ENCODE measurements at places on chromosomes 5 and 9.

GRCh38 chr5:116365006-116365496, 209.6 kb downstream of the SEMA6A start:
- no peak for DNase-seq

- DNase-seq = no peak
These were observed 134.4 kb downstream of the BARX1 start for GRCh38 chr9:93820667-93821306.

GRCh38 chr9:84327184-84327583, 13.4 kb downstream of the SLC28A3 start:
- DNase-seq = no peak

- peak; percentile 96 for DNase-seq
These were observed 95.4 kb upstream of the DAB2 start for GRCh38 chr5:39520232-39520572.

DNA sequence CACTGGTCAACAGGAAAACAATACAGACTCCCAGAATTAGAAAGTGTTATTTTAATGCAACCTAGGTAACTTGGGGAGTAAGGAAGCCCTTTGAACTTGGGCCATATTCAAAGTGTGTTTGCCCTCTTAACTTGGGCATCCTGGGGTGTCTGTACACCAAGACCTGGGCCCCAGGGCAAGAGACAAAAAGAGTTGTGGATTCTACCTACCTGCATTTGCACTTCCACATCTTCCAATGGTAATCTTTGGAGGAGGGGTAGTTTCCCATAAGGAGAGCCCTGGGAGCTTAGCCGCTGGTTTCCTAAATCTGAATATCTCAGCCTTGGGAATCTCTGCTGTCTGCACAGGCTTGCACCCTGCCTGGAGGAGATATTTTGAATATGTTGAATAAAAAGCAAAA, 8.5 kb downstream of the WNT8A start:
- no peak for DNase-seq

DNA sequence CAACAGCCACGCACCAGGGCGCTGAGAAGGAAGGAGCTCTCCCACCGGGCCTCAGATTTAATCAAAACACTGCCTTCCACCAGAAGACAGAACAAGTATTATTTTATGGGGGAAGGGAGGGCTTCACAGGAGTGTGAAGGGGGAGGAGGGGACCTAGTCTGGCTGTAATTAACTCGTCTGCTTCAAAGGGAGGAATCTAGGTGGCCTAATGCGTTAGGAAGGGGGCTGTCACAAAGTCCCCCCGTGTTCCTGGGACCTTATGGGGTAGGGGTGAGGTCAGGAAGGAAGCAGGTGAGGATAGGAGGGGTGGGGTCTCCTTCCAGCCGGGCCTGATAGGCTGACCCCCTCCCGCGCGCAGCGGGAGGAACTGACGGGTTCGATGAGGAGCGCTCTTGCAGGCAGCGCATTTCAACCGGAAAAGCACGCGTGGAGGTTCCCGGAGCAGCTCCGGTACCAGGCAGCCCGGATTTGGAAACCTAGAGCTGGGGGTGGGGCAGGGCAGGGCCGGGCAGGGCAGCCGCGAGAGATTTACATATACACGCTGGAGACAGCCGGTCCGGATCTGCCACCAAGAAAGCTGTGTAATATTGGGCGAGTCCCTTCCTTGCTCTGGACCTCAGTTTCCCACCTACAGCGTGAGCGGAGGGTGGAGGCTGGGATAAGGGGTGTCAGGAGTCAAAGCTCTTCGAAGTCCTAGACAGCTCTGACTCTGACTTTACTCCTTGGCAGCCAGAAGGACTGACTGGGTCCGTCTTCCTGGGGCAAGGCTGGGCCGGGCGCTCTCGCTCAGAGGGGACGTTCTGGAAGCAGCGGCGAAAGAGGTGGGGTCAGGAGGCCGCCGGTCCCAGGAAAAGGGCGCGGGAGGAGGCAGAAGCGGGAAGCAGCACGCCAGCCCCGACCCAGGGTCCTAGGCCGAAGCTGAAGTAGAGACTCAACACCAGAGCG, 1.8 kb downstream of the SHB start:
- peak; percentile 47 for DNase-seq

DNA sequence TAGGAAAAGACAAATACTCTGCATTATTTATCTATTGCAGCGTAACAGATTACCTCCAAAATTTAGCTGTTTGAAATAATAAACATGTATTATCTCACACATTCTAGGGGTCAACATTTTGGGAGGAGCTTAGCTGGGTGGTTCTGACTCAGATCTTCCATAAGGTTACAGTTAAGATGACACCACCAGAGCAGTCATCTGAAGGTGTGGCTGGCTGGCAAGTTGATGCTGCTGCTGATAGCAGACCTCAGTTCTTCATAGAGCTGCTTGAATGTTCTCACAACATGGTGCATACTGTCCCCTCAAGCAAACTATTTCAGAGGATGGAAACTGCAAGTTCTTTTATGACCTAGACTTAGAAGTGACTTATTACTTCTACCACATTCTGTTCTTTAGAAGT, 146.3 kb upstream of the FSTL4 start:
- no peak for DNase-seq

DNA sequence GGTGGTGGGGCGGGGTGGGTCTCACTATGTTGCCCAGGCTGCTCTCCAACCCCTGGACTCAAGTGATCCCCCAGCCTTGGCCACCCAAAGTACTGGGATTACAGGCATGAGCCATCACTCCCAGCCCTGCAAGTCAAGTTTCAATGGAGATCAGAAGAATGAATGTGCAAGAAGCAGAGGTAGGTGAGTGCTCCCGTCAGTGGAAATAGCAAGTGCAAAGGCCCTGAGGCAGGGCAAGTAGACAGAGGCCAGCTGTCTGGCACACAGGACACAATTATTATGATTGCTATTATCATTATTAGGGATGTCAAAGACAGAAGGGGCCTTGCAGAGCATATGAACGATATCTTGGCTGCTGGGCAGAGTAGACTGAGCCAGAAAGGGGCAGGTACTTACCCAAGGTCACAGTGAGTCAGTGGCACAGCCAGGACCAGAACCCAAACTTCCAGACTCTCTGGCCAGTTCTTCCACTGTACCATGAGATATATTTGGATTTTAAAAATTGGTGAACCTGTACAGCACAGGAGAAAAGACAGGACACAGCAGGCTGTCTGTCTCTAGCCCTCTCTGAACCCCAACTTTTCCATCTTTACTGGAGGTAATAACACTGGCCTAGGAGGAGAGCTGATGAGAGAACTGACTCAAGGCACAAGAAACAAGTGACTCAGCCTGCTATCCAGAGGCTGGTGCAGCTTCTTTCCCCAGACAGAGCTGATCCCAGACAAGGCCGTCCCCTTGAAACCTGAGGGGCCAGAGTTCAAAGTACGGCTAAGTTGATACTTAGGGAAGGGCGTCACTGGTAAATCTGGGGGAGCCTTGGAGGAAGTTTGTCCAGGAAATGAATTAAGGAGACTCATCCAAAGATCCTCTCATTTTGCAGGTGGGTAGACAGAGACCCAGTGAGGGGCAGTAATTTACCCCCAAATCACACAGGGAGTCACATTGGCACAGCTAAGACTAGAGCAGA, 1.4 kb downstream of the HDHD3 start:
- DNase-seq = peak; percentile 21

GRCh38 chr9:121636341-121636865, 15.0 kb upstream of the DAB2IP start:
- no peak for DNase-seq

GRCh38 chr5:15238006-15238405, 262.0 kb upstream of the FBXL7 start:
- no peak for DNase-seq

- no peak for DNase-seq
These were observed 130.1 kb downstream of the C5orf15 start for GRCh38 chr5:133838286-133838685.

DNA sequence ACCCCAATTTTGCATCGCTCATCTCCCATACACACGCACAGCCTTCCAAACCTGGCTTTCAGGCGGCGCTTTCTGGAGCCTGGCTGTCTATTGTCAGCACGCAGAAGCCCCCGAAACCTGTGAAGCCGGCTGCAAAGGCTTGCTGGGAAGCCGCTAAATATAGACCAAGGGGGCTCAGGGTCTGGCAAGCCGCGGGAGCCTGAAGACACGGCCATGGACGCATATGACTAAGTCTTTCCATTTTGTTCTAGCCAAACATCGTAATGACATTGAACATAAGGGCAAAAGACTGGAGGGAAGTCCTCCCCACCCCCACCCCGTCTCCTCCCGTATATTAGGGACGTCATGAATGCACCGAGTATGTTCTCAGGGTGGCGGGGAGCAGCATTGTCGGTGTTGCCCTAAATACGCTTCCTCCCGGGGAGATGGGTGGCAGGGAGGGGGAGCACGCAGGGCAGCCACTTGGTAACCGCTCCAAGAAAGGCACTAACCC, 1.1 kb downstream of the CTNND2 start:
- DNase-seq = no peak

DNA sequence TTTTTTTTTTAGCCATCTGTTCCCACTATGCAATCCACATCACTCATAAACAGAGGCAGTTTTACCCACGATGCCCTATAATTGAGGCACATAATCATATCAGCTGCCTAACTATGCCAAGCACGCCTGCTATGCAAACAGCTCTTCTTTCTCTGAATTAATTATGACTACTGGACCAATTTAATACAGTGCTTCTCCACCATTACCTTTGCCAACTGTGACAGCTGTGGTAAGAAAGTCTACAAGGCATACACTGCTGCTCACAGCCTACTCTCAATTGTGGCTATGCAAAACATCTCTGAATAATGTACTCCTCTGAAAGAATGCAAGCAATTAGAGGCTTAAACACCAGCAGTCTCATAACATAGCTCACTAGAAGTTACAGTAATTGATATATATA, 97.1 kb downstream of the DTWD2 start:
- no peak for DNase-seq

DNA sequence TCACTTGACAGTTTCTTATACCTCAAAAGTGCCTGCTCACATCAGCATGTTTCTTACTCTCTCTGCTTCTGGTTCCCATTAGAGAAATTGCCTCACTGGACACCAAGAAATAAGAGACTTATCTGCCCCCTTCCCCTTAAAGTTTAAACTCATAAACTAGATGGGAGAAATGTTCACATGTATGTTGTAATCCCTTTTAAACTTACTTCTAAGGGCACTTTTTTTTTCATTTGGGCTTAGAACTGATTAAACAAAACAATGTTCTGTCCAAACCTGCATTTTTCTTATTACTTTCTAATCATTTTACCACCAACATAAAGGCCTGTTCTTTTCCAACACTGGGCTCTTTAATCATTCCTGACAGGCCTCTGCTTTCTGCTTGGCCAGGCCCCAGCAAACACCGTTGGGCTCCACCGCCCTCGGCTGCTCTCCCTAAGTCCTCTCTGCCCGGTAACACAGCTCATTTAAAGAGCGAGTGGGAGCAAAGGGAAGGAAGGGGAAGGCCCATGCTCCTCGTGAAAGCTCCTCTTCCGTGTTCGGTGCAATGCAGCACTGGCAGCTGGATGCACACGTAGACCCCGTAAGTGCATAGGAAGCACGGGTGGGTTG, 53.4 kb downstream of the ROR2 start:
- peak; percentile 18 for DNase-seq

Data from EL (cell line).